Glomerular endothelial cell (primary cell): ENCODE measurements at places on chromosomes 5 and 9. TPM values are rescaled to one million over a fixed set of nuclear protein-coding genes. Genes with fewer than 3 reads are reported as not detected.

CBY3 gene
- 3.0 TPM in 1 of 2 replicates, not detected in the other for total RNA-seq

DNA sequence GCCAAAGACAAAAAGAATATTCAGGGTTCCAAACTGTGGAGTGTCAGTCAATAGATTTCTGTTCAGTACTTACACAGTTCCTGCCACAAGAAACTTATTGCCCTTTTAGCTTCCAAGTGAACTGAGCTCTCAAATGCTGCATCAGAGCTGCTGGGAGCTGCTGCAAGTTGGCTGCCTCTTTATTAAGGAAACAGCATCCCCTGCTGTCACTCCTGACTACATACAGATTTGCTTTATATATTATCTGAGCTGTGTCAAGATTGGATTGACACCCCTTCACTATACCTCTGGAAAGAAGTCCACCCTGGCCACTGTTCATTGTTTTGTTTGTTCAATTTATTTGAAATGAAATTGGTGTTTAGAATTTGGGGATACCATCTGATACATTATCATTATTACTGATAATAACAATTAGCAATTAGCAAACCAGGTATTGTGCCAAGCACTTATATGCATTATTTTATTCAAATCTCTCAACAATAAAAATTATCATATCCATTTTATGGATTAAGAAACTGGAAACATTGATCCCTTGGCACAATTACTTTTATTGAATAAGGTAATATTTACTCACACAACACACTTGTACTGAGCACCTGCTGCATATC lies 16.4 kb upstream of the C5orf58 start:
- DNase-seq, result no peak

GRCh38 chr9:134391319-134392231 lies 65.3 kb downstream of the RXRA start:
- no peak for DNase-seq

ALAD gene
- 18.9 and 19.6 TPM in 2 replicates for total RNA-seq

DNA sequence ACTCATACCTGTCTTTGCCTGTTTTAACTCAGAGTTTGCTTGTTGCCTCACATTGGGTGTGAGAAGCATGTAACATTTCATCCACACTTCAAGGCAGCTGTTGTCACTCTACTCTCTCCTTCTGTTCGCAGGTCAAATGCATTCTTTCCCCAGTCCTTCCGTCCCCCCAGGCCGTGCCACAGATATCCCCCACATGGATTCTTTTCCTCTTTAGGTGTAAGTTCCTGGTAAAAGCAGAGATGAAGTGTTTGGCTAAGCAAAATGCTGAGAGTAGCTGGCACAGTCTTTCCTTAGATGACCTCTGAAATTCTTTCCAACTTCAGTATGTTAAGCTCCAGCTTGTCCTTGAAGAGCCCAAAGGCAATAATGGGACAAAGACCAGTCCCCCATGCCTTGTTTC lies 328.2 kb downstream of the SLIT3 start:
- DNase-seq, result no peak

- DNase-seq, result no peak
Measured at GRCh38 chr5:173538018-173538417, 78.4 kb downstream of the BOD1 start.

C9orf153 gene
- not detected in 2 replicates for total RNA-seq

CTNND2 gene
- total RNA-seq, result not detected in 2 replicates

DNA sequence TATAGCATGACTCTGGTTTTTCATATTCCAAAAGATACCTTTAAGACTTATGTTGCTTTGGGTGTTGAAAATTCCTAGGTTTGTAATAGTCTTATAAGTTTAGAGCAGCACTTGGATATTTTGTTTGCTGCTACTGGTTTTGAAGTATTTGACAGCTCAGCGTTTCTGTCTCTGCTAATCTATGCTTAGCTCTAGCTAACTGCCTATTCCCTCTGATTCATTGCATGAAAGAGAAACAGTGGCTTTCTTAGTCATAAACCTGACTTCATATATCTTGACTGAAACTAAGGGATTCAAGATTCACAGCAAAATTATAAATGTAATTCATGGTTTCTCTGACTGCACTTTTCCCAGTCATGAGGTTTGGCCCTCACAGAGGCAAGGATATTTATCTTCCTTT lies 35.6 kb upstream of the ANXA1 start:
- DNase-seq, result no peak

GRCh38 chr5:91006713-91007112 lies 376.4 kb downstream of the ARRDC3 start:
- no peak for DNase-seq

- DNase-seq, result no peak
Measured at GRCh38 chr5:10400831-10401230, 40.8 kb upstream of the ROPN1L start.

GRCh38 chr5:169029037-169029436 lies 271.9 kb downstream of the SLIT3 start:
- DNase-seq, result no peak

DNA sequence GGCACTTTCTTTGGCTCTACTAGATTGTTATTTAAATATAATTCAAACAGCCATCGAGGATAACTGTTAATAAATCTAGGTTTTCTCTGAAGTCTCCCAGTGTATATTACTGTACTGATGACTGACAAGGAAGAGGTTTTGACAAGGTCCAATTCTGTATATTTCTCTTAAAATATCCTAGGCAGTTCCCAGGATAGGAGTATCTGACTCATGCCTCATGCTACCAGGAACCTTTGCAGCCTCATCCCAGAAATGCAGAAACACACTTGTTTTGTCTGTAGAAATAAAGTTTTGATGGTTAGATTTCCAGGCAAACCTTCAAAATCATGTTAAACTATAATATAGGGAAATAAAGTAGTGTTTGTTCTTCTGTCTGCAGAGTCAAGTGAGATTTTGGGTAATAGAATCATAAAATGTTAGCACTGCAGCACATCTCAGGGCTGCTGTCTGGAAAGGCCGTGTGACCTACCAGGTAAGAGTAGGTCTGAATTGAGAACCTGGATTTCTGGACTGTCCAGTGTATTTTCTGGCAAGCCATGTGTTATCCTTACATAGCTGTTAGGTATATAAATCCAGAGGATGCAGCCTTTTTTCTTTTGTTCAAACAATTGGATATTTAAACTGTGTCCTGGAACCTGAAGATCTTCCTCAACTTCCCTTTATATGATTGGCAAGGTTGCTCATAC lies 8.3 kb downstream of the UBE2D2 start:
- no peak for DNase-seq

- no peak for DNase-seq
Measured at GRCh38 chr5:151264113-151264512, 11.1 kb downstream of the GM2A start.

CDK7 gene
- total RNA-seq, result 27.9 and 39.1 TPM in 2 replicates

DNA sequence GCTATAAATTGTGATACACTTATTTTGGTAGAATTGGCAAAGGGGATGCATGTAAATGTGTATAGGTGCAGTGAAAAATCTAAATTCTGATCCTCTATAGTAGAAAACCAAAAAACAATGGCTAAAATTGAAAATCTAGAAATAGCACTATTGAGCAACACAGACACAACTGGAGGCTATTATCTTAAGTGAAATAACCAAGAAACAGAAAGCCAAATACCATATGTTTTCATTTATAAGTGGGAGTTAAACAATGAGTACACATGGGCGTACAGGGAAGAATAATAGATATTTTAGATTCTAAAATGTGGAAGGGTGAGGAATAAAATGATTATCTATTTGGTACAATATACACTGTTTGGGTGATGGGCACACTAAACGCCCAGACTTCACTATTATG lies 183.2 kb upstream of the TUSC1 start:
- no peak for DNase-seq

- no peak for DNase-seq
Measured at GRCh38 chr5:33332804-33333203, 108.0 kb upstream of the TARS1 start.

PKN3 gene
- total RNA-seq, result 14.8 and 16.9 TPM in 2 replicates

DNA sequence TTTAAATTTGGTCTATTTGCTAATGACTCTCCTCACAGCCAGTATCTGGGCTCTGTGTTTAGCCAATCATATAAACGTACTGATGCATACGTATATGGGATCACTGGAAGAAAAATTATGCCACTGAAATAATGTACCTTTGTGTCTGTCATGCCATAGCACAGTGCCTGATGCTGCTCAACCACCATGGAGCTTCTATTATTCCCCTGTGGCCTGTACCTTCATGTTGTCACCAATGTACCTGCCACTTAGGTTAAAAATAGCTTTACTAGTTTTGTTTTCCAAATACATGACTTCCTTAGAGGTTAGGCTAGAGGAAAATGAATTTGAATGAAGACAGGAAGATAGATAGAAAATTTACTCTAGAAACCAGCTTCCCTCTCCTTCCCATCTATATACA lies 34.6 kb downstream of the HACD4 start:
- DNase-seq, result no peak

LURAP1L gene
- total RNA-seq, result 10.8 and 29.4 TPM in 2 replicates

DNA sequence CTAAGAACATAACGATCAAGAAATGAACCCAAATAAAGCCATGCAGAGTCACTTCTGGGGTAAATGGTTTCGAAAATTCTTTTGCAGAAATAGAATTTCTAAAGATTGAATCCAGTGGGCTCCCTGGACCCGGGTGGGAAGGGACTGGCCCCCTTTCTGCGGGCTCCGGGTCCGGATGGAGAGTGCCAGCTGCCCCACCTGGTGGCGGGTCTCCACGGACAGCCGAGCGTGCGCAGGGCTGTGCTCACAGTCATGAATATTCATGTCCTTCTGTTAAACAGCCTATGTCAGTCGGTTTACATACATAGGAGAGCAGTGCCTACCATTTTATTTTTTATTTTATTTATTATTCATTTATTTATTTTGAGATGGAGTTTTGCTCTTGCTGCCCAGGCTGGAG lies 4.7 kb upstream of the PPP1R26 start:
- no peak for DNase-seq

GRCh38 chr9:103301051-103301450 lies 305.9 kb downstream of the CYLC2 start:
- no peak for DNase-seq

PCDHGA11 gene
- total RNA-seq, result 12.3 and 17.5 TPM in 2 replicates

- DNase-seq, result no peak
Measured at GRCh38 chr9:19998153-19998552, 209.3 kb upstream of the SLC24A2 start.

DNA sequence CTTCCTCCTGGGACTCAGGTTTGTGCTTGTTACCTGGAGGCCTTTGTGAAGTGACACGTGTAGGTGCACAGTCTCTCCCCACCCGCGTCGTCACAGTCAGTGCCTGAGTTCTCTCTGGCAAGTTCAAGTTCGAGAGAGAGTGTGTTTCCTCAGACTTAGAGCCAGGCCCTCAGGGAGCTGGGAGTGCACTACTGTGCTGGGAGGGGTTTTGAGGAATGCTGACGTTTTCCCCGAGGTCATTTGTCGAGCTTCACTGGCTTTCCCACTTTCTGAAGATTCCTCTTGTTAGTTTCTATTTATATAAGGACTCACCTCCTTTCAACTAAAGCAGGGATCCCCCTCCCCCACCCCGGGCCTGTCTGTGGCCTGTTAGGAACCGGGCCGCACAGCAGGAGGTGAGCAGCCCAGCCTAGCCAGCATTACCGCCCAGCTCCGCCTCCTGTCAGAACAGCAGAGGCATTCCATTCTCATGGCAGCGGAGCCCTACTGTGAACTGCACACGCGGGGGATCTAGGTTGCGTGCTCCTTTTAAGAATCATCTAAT lies 209.2 kb downstream of the DIRAS2 start:
- DNase-seq, result no peak

OR1J4 gene
- total RNA-seq, result not detected in 2 replicates

- DNase-seq, result no peak
Measured at GRCh38 chr9:114115654-114116125, 16.6 kb upstream of the KIF12 start.

GRCh38 chr9:114825126-114825795 lies 19.4 kb upstream of the TNFSF15 start:
- DNase-seq, result no peak
